A549 treated with GW870086 at 1 μM for 4 hours (cell line): ENCODE measurements at places on chromosomes 16 and 17. TPM values are rescaled to one million over a fixed set of nuclear protein-coding genes. Genes with fewer than 3 reads are reported as not detected.

Gene RUNDC1
- 20.6 to 23.0 TPM (median 22.1 TPM) in 5 replicates for total RNA-seq

Gene PKMYT1
- 65.1 to 89.9 TPM (median 84.9 TPM) in 5 replicates for total RNA-seq

Gene GALNS
- 33.8 to 47.9 TPM (median 47.0 TPM) in 5 replicates for total RNA-seq

Gene CCL17
- total RNA-seq = not detected in 5 replicates

Gene SALL1
- total RNA-seq = 0.09 to 0.40 TPM (median 0.22 TPM) in 5 replicates

Gene NR1D1
- total RNA-seq = 8.6 to 11.3 TPM (median 10.7 TPM) in 5 replicates

Gene ATPAF2
- 18.8 to 31.5 TPM (median 26.6 TPM) in 5 replicates for total RNA-seq

Gene MILR1
- 0.87 to 1.9 TPM (median 1.6 TPM) in 5 replicates for total RNA-seq

Gene RAC3
- total RNA-seq = 25.0 to 39.4 TPM (median 34.2 TPM) in 5 replicates

Gene HSD17B1
- 1.2 to 1.7 TPM (median 1.2 TPM) in 5 replicates for total RNA-seq

Gene KRT24
- not detected in 5 replicates for total RNA-seq

Gene VTN
- 16.5 to 23.2 TPM (median 19.6 TPM) in 5 replicates for total RNA-seq

Gene TAT
- total RNA-seq = 0.02 to 0.10 TPM (median 0.02 TPM) in 3 of 5 replicates, not detected in the others

Gene TBC1D10B
- total RNA-seq = 23.3 to 30.4 TPM (median 27.7 TPM) in 5 replicates
